ENCODE measurements at places on chromosomes 3 and 15. TPM values are rescaled to one million over a fixed set of nuclear protein-coding genes. Genes with fewer than 3 reads are reported as not detected.

The ZPLD1 gene
- not detected for total RNA-seq

DNA sequence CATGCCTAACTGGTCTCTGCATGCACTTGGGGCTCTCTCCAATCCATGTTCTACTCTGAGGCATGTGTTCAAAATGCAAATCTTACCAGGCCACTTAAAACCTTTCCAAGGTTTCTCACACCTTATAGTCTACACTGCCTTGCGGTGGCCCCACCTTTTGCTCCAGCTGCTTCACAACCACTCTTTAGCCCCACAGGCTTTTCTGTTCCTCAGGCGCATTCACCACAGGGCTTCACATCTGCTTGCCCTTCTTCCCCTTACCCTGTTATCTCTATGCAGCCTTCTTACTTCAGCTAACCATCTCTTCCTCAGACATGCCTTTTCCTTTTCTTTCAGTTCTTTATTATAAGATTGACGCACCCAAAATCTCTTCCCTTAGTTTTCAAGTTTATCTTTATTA is 37.8 kb downstream of the MINDY4B start:
- no peak for DNase-seq

GRCh38 chr3:30471066-30471465 is 135.3 kb upstream of the TGFBR2 start:
- no peak for DNase-seq

- DNase-seq, result no peak
These were observed 1247.2 kb downstream of the ROBO2 start for GRCh38 chr3:78287085-78287484.

DNA sequence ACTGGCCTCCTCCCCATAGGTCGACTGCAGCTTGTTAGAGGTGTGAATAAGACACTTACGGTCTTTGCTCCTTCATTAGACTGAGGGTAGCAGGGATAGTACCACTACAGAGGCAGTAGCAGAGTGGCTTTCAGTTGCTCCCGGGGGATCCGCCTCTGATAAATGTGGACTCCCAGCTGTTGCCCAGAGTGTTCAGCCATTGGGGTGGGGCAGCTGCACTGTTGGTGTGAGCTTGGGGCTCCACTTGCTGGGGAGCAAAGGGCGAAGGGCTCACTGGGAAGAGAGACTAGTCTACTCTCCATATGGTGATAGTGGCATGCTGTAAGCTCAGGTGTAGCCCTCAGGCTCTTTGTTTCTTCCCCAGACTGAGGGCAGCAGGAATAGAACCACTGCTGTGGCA is 239.1 kb downstream of the LRRN1 start:
- no peak for DNase-seq

- no peak for DNase-seq
These were observed 13.3 kb upstream of the CCR1 start for GRCh38 chr3:46221391-46221790.

GRCh38 chr15:85788771-85789495 is 5.8 kb downstream of the KLHL25 start:
- no peak for DNase-seq

DNA sequence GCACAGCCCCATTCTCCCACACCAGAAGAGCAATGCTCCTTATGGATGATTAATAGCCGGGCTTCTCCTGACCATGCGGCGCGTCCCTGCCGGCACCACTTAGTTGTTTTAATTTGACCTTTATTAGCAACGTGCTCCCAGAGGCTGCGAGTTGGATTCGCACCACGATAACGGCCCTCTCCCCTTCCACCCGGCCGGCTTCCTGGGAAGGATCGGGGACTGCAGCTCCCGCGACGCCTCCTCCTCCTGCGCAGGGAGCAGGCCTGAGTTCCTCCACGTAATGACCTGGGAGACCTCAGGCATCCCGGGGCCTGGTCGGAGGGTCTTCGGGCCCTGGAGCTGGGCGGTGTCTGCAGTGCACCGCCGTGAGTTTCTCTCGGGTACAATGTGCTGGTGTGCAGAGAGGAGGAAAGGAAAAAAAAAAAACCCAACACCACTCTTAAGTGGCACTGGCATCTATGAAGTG is 243.3 kb upstream of the TOPAZ1 start:
- DNase-seq, result peak; percentile 44

DNA sequence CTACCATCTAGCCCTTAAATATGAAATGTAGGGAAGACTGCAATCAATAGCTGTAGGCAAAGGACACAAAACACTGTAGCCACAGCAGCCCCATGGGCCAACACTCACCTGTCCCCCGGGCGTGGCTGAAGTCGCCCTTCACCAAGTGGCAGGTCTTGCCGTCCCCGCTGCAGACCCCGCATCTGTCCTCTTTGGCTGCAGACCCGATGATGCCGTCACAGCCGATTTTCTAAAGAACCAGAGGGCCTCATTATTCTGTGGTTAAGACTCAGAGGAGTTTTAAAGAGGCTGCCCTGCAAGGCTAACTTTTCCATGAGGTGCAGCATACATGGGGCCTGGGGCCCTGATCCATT is 245.6 kb downstream of the ADAMTS17 start:
- DNase-seq, result no peak

DNA sequence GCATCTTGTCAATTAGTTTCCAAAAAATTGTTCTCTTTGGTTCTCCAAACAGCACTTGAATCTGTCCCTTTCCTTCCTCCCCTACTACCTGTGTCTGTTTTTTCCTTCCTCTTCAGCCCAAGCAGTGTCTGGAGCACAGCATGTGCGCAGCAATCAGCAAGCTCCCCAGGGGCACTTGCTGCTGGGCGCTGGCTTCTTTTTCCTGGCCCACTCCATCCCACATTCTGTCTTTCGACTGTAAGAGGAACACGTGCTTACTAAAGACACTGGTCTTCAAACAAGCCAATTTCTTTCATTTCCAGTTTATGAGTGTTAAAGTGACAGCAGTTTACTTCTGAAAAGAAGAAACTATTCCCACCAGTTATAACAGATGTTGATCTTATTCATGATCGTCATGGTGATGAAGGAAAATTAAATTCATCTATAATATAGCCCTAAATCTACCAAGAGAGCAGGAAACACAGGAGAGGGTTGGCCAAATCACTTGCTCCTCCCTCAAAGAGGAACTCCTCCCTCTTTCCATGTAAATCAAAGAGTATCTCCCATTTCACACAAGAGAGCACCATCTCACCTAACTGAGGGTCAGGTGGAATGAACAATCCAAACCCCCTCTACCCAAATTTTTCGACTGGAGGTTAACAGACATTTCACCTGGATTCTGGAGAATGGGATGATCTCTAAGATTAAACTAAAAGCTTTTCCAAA is 115.4 kb downstream of the IGF2BP2 start:
- DNase-seq, result no peak
